ENCODE measurements at places on chromosomes 6 and 20. TPM values are rescaled to one million over a fixed set of nuclear protein-coding genes. Genes with fewer than 3 reads are reported as not detected.

Gene TFAP2A
- total RNA-seq, result not detected

Gene CAGE1
- total RNA-seq, result 0.22 TPM

Gene KHDC1
- total RNA-seq, result 0.58 TPM

Gene RAET1G
- total RNA-seq, result not detected

Gene CD109
- total RNA-seq, result 0.64 TPM

Gene SLPI
- not detected for total RNA-seq

Gene BPIFB4
- not detected for total RNA-seq

DNA sequence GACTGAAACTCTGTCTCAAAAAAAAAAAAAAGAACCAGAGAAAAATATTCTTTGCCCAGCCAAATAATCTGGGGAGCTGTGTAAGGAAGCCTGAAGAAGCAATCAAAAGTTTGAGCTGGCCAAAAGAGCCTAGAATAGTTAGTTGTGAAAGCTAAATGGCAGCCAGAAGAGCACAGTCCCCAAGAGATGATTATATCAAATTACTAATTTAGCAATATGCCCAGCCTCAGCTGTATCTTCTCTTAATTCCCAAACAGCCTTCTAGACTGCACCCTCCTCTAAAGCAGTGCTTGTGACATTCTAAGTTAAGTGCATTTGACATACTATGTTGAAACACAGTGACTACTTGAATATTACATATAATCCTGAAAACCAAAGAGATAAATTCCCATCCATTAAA, 38.9 kb downstream of the CDK19 start:
- no peak overlapping the region for H3K27ac ChIP-seq
- DNase-seq, result no peak
- H3K4me3 ChIP-seq, result no peak overlapping the region
- H3K27me3 ChIP-seq, result no peaks in the 10 kb centered on the region
- H3K36me3 ChIP-seq, result no peaks in the 10 kb centered on the region

DNA sequence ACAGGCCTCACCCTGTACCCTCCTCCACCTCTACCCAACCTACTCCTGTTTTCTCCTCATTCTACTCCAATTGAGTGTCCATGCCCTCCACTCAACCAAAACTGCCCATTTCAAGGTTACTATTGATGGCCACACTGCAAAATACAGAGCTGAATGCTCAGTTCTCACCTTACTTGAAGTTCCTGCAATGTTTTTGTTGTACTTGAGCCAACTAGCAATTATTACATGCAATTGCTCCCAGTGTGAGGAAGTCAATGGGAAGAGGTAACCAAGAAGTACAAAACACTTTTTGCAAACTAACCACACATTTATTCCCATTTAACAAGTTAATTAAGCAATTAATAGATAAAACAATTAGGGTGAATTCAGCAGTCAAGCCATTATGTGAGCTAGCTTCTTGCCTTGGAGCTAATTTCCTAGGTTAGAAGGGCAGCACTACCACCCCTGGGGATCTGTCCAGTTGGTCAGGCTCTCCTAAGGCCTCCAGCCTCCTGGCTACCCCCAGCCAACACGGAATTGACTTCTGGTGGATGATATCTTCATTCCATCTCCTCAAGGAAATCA, 52.4 kb upstream of the GGTLC1 start:
- H3K27me3 ChIP-seq, result no peaks in the 10 kb centered on the region
- peaks cover 9% of the 10 kb centered on the region for H3K4me1 ChIP-seq
- H3K27ac ChIP-seq, result no peak overlapping the region
- no peaks in the 10 kb centered on the region for H3K36me3 ChIP-seq

DNA sequence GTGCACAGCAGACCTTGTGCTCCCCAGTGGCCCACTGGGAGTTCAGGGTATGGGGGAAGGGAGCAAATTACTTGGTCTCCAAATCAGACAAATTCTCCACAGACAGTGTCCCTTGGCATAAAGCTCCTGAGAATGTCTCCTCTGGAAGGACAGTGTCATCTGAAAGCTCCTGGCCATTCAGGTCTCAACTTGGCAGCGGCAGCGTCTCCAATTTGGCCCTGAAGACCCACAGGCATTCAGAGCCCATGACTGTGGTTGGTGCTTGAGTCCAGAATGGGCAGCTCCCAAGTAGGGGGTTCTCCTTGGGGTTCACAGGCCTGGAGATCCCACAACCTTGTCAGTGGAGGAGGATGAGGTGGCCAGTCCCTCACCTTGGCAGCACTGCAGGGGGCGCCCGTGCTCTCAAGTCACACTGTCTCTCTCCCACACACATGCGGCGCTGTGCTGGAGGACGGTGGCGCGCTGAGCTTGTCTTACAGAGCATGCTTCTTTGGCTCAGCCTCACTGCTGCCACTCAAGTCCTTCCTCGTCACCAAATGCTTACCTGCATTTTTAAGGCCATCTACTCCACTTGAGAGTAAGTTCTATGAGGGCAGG, 20.7 kb downstream of the DYNLRB1 start:
- no peak overlapping the region for H3K27ac ChIP-seq
- H3K27me3 ChIP-seq, result no peaks in the 10 kb centered on the region
- peaks cover 82% of the 10 kb centered on the region for H3K36me3 ChIP-seq
- no peaks in the 10 kb centered on the region for H3K4me1 ChIP-seq

GRCh38 chr6:54519161-54519560, 210.9 kb downstream of the TINAG start:
- H3K4me1 ChIP-seq, result no peaks in the 10 kb centered on the region
- DNase-seq, result no peak
- no peaks in the 10 kb centered on the region for H3K27me3 ChIP-seq
- H3K4me3 ChIP-seq, result no peak overlapping the region
- no peak overlapping the region for H3K27ac ChIP-seq
- no peaks in the 10 kb centered on the region for H3K36me3 ChIP-seq

- peaks cover 11% of the 10 kb centered on the region for H3K4me1 ChIP-seq
- no peaks in the 10 kb centered on the region for H3K36me3 ChIP-seq
- H3K4me3 ChIP-seq, result peak overlapping the region; percentile 62
- no peaks in the 10 kb centered on the region for H3K27me3 ChIP-seq
- H3K27ac ChIP-seq, result no peak overlapping the region
Observed at GRCh38 chr6:37696220-37696840, 1.4 kb downstream of the MDGA1 start.

GRCh38 chr6:165766457-165766856, 103.4 kb upstream of the PDE10A start:
- no peaks in the 10 kb centered on the region for H3K27me3 ChIP-seq
- H3K4me1 ChIP-seq, result no peaks in the 10 kb centered on the region
- no peak for DNase-seq
- no peaks in the 10 kb centered on the region for H3K36me3 ChIP-seq

DNA sequence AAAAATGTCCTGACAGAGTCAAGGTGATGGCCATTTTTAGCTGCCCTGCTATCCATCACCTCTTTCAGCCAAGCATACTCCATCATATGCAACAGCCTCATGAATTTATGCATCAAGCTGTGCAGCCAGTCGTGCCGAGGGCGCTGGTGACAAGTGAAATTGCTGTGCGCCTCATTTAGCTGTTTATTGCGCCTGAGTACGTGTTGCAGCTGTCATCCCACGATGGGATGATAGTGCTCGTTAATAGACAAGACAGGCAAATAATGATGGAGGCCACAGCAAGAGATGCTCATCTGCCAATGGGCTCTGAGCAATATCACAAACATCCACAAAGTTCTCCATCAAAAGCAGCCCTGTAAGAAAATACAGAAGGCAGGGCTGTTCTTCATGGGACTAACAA, 562.3 kb upstream of the POU3F2 start:
- H3K27me3 ChIP-seq, result no peaks in the 10 kb centered on the region
- no peak for DNase-seq
- H3K36me3 ChIP-seq, result no peaks in the 10 kb centered on the region

DNA sequence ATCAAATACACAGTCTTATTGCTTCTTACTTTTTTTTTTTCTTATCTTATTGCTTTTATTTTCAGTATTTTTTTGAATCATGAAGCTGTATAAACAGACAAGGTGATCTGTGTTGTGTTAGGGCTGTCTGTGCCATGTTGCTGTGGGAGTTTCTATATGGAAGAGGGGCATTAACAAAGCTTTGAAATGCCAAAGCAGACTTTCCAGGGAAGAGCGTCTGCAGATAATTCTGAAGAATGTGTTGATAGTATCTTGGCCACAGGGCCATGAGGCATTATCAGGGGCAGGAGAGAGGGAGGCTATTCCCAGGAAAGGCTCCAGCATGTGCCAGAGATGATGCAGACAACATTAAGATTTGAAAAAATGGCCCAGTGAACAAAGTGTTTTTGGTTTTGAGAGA, 354.5 kb downstream of the UTRN start:
- no peak overlapping the region for H3K27ac ChIP-seq
- H3K36me3 ChIP-seq, result no peaks in the 10 kb centered on the region
- no peak for DNase-seq

- H3K27me3 ChIP-seq, result no peaks in the 10 kb centered on the region
- H3K36me3 ChIP-seq, result no peaks in the 10 kb centered on the region
- H3K27ac ChIP-seq, result no peak overlapping the region
- no peak for DNase-seq
Observed at GRCh38 chr6:163356324-163356723, 58.2 kb upstream of the QKI start.

- peaks cover 4% of the 10 kb centered on the region for H3K36me3 ChIP-seq
- H3K4me3 ChIP-seq, result no peak overlapping the region
- H3K27ac ChIP-seq, result peak overlapping the region; percentile 38
- DNase-seq, result no peak
- peaks cover 17% of the 10 kb centered on the region for H3K4me1 ChIP-seq
Observed at GRCh38 chr6:109447878-109448555, 7.5 kb downstream of the SMPD2 start.

DNA sequence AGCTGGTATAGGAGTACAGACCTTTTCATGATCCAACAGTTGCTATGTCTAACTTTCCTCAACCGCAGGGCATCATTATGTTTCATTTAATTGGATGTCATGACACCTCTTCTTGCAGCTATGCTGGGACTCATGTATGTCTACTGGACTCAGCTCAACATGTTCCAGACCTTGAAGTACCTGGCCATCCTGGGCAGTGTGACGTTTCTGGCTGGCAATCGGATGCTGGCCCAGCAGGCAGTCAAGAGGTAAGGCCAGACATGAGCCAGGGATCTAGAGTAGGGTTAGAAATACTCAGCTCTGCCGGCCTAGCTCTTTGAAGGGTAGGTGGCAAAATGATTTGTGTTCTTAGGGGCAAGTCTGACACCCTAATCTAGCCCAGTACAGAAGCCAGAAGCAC, 25.2 kb downstream of the GHRH start:
- no peaks in the 10 kb centered on the region for H3K4me1 ChIP-seq
- no peak overlapping the region for H3K27ac ChIP-seq
- H3K27me3 ChIP-seq, result no peaks in the 10 kb centered on the region
- H3K36me3 ChIP-seq, result peaks cover 99% of the 10 kb centered on the region
- DNase-seq, result no peak

- no peak overlapping the region for H3K4me3 ChIP-seq
- no peak for DNase-seq
- H3K4me1 ChIP-seq, result no peaks in the 10 kb centered on the region
- no peaks in the 10 kb centered on the region for H3K36me3 ChIP-seq
Observed at GRCh38 chr6:166221040-166221439, 53.4 kb upstream of the TBXT start.

GRCh38 chr6:13338038-13338437, 9.7 kb upstream of the TBC1D7 start:
- H3K4me1 ChIP-seq, result no peaks in the 10 kb centered on the region
- no peak overlapping the region for H3K4me3 ChIP-seq
- no peak overlapping the region for H3K27ac ChIP-seq
- H3K36me3 ChIP-seq, result no peaks in the 10 kb centered on the region
- no peaks in the 10 kb centered on the region for H3K27me3 ChIP-seq
- no peak for DNase-seq

DNA sequence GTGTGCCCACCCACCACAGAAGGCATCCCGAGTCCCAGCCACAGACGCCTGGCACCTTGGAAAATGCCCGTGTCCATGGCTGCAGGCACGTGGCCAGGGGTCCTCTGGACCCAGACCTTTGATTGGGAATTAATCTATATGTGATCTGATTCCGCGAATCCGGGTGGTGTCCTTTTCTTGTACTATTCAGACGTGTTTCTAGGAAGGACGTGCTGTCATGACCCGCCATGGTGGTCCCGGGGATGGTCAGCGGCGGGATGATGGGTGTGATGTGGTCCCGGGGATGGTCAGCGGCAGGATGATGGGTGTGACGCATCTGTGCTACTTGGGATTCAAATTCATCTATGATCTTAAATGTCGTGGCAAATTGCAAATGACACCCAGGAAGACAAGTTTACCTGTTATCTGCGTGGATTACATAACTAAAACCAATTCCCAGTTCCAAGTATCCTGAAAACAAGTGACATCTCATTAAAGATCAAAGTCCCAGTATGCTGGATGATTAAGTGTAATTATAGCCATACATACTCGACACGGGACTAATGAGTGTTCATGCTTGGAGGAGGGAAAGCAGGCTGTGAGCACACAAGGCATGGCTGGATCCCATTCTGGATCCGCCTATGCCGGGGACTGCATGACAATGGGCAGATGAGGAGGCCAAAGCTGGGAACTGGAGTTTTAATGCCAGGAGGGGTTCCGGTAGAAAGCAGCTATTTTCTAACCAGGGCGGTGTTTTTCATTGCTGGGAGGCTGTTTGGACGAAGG, 256.5 kb downstream of the TAF4 start:
- no peaks in the 10 kb centered on the region for H3K4me1 ChIP-seq
- no peak for DNase-seq
- H3K36me3 ChIP-seq, result no peaks in the 10 kb centered on the region
- H3K4me3 ChIP-seq, result no peak overlapping the region
- no peak overlapping the region for H3K27ac ChIP-seq

GRCh38 chr6:71035871-71036270, 79.0 kb upstream of the B3GAT2 start:
- no peak overlapping the region for H3K27ac ChIP-seq
- H3K27me3 ChIP-seq, result no peaks in the 10 kb centered on the region
- no peak for DNase-seq
- H3K4me1 ChIP-seq, result no peaks in the 10 kb centered on the region
- H3K4me3 ChIP-seq, result no peak overlapping the region
- H3K36me3 ChIP-seq, result no peaks in the 10 kb centered on the region

DNA sequence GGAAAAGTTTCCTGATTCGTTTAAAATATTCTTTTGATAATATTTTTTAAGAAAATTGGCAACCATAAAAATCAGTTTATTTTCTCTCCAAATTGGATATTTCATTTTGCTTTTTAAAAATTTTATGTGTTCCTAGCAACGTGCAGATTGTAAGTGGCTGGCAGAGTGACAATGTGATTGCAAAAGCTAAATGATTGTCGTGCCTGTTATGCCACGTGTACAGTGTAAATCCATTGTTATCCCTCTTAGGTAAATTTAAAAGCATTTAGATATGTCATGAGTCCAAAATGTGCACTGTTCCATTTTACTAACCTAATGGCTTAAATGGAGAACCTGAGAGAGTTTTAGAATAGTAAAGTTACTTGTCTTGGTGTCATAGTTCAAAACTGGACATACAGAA, 94.4 kb upstream of the ADGRF4 start:
- no peak overlapping the region for H3K4me3 ChIP-seq
- no peak for DNase-seq
- no peaks in the 10 kb centered on the region for H3K27me3 ChIP-seq

- no peak overlapping the region for H3K27ac ChIP-seq
- no peak overlapping the region for H3K4me3 ChIP-seq
- no peak for DNase-seq
Observed at GRCh38 chr20:41869261-41869660, 251.1 kb upstream of the CHD6 start.

DNA sequence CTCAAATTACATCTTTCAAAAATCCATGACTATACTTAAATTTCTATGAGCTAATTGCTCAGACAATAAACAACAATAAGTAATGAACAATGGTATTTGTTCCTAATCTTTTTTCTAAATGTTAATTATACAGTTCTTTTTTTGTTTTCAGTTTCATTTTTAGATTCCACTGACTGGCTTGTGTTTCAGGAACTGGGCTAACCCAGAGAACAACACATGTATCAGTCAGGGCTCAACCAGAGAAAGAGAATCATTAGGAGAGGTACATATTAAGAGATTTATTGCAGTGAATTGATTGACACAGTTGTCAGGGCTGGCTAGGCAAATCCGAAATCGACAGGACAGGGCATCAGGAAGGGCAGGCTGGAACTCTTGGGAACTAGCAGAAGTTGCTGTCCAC, 182.8 kb downstream of the GRM1 start:
- H3K27me3 ChIP-seq, result no peaks in the 10 kb centered on the region
- no peak overlapping the region for H3K27ac ChIP-seq
- no peak overlapping the region for H3K4me3 ChIP-seq
- DNase-seq, result no peak
